ENCODE measurements at places on chromosomes 2 and 18.

- DNase-seq: no peak
Measured at GRCh38 chr2:65943099-65943786, 491.7 kb upstream of the MEIS1 start.

DNA sequence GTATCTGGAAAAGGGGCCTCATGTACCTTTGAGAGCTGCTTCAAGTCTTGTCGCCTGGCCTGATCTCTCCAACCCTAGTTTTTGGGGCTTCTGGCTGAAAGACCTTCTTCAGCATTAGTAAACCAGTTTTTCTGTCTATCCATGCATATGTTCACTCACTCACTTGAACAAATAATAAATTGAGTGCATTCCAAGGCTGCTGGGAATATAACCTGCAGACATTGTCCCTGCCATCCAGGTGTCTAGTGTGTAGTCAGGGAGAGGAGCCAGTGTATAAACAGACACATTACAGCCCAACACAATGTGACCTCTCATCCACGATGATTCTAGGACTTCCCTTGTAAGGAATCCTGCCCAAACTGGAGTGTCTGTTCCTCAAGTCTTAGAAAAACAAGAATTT, 262.1 kb downstream of the PRKCE start:
- DNase-seq: no peak

- no peak for DNase-seq
Measured at GRCh38 chr2:154995361-154995760, 296.9 kb downstream of the KCNJ3 start.

- no peak for DNase-seq
Measured at GRCh38 chr2:97871096-97871780, 124.5 kb downstream of the TMEM131 start.

GRCh38 chr2:119064567-119064966, 94.0 kb downstream of the C1QL2 start:
- no peak for DNase-seq

DNA sequence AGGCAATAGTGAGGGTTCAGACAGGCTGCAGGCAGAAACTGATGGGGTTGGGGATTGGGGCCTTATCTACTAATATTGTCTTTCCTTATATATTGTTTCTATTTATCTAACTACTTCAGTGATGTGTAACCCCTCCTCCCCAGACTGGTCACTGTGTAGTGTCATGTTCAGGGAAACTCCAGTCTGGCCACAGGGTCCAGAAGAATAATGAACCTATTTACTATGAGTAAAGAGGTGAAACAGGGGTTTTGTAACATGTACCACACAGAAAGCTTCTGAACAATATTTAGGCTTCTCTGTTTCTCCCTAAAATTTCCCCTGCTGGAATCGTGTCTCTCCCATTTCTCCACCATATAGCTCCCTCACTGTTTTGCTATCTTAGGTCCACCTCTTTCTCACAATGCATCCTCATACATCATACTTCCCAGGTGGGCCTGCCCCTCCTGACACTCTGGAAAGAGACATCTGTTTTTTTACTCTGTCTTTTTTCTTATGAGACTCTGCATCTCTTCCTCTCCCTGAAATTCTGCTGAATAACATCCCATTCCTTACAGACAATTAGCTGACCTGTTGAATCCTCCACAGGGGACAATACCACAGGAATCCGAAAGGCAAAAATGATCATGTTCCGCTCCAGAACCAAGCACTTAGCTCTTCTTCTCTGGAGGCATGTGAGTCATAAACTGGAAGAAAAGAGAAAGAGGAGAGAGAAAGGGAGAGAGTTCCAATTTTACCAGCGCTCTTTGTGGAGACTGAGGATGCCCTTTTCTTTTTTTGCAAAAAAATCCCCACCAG, 154.8 kb downstream of the ZEB2 start:
- DNase-seq: no peak

DNA sequence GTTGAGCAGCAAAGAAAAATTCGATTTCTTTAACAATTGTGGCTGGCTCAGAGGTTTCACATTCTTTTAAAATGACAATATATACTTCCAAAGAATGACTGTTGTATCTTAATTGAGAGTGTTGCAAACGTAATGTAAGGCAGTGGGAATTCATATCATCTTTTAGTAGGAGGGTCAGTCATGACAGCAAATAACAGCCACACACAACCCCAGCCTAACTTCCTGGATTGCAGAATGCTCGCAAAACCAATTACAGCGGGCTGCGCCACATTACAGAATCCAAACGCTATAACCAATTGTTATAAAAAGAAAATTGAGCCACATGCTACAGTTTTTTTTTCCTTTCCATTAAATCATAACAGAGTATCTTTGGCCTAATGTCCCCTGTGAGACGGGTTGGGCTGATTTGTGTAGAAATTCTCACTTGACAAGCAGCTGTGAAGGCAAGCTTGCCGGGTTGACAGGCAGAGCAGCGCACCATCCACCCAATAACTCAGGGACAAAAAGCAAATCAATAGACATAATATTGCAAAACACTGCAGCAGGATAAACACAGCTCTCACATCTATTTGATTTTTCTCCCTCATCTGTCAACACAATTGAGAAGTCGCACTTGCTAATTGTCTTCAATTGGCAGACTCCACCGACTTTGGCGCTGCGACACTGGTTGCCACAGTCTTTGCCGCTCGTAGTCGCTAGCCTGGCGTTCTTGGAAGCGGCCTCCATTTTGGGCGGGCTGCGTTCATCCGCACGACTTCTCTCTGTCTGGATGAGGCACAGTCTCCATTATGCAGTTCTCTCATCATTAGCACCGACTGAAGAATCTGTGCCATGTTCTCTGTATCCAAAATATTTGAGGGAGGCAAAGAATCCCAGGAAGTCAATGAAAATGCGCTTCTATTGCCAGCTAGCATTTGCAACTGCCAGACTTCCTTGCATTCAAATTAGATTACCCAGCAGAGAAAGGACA, 95.0 kb upstream of the CCDC68 start:
- DNase-seq: no peak

GRCh38 chr2:74201596-74201995, 3.2 kb downstream of the MTHFD2 start:
- no peak for DNase-seq

DNA sequence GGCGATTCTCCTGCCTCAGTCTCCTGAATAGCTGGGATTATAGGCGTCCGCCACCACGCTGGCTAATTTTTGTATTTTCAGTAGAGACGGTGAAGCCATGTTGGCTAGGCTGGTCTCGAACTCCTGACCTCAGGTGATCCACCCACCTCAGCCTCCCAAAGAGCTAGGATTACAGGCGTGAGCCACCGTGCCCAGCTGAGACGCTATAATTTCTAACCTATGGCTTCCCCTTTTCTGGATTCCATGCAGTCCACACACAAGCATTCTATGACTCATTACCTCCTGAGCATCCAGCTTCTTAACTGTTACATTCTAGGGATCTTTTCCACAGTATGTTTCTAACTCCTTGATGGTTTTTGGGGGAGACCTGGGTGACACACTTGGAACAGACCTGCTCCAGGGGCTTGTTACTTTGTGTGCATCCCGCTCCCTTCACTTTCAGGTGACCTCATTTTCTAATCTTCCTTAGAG, 11.8 kb upstream of the KCMF1 start:
- DNase-seq: no peak

- DNase-seq: no peak
Measured at GRCh38 chr2:138217975-138218374, 253.7 kb downstream of the HNMT start.

GRCh38 chr2:230691005-230691647, 21.5 kb upstream of the CAB39 start:
- no peak for DNase-seq

DNA sequence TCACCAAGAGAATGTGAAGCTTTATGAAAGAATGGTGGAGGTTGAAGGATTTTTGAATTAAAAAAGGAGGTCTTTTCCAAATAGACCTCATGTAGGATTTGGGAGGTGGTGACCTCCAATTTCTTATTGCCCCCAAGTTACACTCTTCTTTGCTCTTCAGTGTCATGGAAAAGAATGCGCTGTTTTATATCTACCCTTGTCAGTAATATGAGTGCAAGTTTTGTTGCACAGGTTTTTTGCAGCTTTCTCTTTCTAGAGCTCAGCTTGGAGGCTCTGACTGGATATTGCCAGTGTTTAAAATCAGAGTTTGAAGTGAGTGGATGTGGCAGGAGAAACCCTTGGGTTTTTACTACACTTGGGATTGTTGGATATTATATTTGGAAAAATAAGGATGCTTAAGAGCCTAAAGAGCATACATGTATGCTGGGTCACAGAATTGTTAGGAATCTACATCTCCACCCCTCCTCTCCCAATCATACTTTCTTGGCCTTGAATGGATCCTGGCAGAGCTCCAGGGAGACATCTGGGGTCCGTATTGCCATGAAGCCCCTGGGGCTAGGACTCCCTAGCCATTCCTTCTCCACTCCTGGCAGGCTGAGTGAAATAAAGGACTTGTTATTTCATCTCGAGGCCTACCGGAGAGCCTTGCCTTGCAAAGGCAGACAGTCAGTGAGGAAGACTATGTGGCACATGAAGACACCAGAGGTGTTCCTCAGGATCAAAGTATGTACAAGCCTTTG, 43.8 kb downstream of the APOB start:
- DNase-seq: no peak

DNA sequence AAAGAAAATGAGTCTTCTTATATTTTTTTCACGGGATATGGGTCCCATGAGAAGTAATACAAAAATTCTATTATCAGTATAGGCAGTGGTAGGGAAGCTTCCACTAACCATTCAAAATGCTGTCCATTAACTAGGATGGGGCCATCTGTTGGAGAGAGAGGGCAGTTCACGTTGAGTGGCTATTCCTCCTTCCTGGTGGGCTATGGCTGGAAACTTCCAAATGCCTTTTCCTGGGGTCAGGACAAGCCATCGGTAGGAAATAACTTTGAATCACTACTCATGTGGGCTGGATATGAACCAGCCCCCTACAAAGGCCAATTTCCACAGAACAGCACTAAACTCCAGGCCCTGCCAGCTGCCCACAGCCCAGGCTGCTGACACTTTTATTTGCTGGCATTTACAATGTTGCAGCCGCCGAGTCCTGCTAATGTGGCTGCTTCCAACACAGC, 156.1 kb upstream of the HNRNPA3 start:
- DNase-seq: no peak

GRCh38 chr2:15638720-15639119, 47.1 kb downstream of the DDX1 start:
- DNase-seq: no peak

DNA sequence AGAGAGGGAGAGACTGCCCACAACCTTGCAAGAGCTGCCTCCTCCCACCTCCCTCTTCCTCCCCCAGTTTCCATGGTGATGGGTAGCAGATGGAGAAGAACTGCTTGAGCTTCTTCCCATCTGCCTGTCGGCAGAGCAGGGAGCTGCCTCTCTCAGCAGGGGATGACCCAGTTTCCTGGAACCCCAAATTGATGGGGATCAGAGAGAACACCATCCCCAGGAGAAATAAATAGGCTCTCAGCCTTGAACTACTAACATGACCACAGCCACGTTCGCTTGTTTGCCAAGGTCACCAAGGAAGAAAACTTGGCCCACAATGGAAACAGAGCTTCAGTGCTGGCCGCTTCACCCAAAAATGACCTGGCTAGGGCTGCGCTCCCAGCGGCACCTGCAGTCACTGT, 82.2 kb downstream of the ADD2 start:
- DNase-seq: no peak

- no peak for DNase-seq
Measured at GRCh38 chr2:15173501-15173900, 387.6 kb downstream of the NBAS start.

DNA sequence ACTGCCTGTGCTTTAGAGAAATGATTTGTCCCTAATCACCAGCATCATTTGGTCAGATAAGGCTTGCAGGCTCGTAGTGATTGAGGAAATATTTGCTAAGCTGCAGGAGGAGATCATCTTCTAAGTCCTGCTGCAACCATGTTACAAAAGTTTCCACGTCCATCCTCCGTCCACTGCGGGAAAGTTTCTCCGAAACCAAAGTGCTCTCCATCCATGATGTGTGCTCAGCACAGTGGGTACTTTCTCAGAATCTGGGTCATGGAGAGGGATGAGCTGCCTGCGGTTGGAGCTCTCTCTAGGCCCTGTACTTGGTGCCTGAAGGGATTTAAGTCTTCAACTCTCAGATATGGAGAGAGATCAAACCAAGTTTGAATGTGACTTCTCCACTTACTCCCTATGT, 39.3 kb downstream of the IL1RL2 start:
- DNase-seq: no peak

DNA sequence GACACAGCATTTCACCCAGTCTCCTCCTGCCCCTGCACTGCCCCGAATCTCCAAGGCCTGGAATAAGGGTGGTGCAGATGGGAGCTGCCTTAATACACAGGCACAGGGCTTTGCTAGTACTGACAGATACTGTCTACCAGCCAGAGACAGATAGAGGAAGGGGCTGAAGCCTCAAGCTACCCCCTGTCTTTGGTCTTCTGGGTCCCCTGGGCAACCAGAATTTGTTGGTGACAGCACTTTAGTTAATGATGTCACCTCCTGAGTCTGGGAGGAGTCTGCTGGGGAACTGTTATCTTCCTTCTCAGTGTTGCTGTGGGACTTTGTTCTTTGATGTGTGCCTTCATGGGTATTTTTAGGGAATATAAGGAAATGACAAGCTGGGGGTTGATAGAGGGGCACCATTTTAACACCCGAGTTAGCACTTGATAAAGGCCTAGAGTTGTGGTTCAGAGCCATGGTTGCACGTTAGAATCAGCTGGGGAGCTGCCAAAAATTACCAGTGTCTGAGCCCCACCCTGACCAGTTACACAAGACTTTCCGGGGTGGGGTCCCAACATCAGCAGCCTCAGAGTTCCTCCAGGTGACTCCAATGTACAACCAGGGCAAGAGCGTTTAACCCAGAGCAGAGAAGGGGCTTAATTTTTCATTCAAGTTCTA, 136.8 kb downstream of the SMAD7 start:
- no peak for DNase-seq

DNA sequence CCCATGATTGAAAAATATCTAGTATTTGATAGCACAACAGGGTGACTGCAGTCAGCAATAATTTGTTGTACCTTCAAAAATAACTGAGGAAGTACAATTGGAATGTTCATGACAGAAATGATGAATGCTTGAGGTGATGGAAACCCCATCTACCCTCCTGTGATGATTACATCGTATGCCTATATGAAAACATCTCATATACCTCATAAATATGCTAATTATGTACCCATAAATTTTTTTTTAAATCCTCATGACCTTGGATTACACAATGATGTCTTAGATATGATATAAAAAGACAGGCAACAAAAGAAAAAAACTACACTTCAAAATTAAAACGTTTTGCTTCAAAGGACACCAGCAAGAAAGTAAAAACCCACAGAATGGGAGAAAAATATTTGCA, 1.4 kb upstream of the POLR1B start:
- no peak for DNase-seq

- no peak for DNase-seq
Measured at GRCh38 chr2:144675731-144676130, 155.8 kb upstream of the ZEB2 start.

GRCh38 chr18:73896685-73897084, 250.9 kb downstream of the FBXO15 start:
- no peak for DNase-seq

All from stimulated activated CD8-positive, alpha-beta memory T cell treated with anti-CD3 and anti-CD28 coated beads, Interleukin-4, amount 100 ng/mL, for 1 hour (primary cell).